ENCODE measurements at places on chromosomes 2 and 18. TPM values are rescaled to one million over a fixed set of nuclear protein-coding genes. Genes with fewer than 3 reads are reported as not detected.

The BBS5 gene
- total RNA-seq: 3.0 TPM

DNA sequence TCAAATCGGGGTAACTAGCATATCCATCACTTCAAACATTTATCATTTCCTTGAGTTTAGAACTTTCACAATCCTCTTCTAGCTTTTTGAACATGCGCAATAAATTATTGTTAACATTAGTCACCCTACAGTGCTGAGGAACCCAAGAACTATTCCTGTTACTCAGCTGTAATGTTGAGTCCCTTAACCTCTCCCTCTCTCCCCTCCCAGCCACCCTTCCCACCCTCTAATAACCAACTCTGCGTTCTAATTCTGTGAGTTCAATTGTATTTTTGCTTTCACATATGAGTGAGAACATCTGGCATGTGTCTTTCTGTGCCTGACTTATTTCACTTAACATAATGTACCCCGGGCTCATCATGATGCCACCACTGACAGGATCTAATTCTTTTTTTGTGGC, 78.6 kb upstream of the RANBP2 start:
- DNase-seq: no peak

- DNase-seq: no peak
These were observed 16.4 kb upstream of the CD28 start for GRCh38 chr2:203690117-203690431.

The ARHGEF4 gene
- total RNA-seq: 4.6 TPM

DNA sequence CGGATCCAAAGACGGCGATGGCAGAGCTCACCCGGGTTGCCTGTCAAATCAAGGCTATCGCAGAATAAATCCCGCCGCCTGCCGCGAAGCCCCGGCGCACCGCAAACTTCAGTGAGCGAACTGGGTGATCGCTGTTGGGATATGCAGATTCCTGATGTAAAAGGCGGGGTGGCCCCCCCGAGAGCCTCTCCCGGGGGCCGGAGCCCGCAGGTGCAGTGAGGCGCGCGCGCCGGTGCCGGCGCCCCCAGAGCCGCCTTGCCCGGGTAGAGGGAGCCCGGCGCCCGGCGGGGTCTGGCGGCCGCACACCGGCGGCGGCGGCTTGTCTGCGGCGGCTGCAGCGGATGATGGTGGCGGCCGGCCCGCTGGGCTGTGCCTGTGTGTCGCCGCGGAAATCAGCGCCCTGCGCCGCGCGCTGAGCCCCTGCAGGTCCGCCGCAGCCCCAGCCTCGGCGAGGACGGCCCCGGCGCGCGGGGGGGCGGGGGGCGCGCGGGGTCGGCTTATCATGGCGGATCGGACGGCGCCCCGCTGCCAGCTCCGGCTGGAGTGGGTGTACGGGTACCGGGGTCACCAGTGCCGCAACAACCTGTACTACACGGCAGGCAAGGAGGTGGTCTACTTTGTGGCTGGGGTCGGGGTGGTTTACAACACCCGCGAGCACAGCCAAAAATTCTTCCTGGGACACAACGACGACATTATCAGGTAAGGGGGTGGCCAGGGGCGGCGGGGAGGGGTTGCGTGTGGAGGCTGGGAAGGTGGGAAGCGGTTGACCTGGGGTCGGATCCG, 1.3 kb downstream of the EML6 start:
- no peak for DNase-seq

- DNase-seq: no peak
These were observed 49.5 kb downstream of the ATIC start for GRCh38 chr2:215361211-215361875.

GRCh38 chr2:216621292-216621691, 11.9 kb upstream of the IGFBP2 start:
- DNase-seq: no peak

- no peak for DNase-seq
These were observed 161.1 kb downstream of the LTBP1 start for GRCh38 chr2:33107690-33108482.

DNA sequence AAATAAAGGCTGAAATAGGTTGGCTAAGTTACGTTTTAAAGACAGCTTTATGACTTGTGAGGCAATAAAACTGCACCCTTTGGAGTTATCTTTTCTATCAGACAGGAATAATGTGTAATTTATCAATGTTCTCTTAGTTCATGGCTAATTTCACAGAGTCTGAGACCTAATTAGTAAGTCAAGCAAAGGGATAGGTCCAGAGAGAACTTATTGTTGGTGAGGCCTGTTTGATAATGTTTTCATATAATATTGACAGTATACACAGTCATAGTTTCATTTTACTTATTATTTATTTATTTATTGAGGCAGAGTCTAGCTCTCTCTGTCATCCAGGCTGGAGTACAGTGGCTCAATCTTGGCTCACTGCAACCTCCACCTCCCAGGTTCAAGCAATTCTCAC, 1.9 kb upstream of the IL36RN start:
- no peak for DNase-seq

Measured in T-cell (primary cell).